Stromal cell of bone marrow (primary cell): ENCODE measurements at places on chromosomes 6 and 20.
A peak's percentile ranks its signal among the peaks of the same experiment; 100 is the strongest.

DNA sequence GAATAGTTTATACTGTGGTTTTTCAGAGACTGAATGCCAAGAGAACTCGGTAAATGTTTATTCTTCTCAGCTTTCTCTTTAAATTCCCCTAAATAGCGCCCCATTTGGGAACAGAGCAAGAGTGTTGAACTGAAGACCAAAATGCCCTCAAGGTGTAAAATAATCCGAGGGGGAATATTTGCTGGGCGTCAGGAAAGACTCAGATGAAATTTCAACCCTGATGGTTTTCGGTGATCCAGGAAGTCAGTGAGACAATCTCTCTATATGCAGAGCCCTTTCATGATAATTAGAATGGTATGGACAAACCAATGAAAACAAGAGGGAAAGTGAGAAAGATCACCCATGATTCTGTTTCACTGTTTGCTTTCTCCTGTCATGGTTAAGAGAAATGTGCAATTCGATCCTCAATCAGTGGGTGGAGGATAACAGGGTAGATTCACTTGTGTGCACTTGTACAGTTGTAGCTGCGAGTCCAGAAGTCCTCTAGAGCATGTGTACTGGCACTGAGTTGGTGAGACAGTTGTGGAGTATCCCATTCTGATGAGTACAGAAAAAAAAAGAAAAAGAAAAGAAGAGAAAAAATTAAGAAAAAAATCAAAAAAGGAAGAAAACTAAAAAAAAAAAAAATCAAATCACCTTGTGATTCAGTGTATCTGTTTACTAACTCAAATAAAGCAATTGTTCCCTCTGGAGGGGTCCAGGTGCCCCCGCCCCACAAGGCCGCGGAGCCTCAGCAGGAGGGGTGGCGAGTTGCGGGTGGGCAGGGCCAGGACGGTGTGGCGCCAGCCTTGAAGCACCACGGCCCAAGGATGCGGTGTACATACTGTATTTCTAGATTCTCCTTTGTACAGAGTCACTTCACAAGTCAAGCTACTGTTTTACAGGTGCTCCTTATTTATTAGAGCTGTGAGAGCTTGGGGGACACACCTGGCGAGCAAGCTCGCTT, 164.9 kb downstream of the SCML4 start:
- DNase-seq, result no peak

GRCh38 chr6:18527836-18528743, 140.9 kb downstream of the RNF144B start:
- DNase-seq, result no peak

GRCh38 chr6:36038120-36038876, 10.7 kb downstream of the MAPK14 start:
- no peak for DNase-seq

GRCh38 chr6:109239160-109239559, 143.1 kb downstream of the CD164 start:
- DNase-seq, result peak; percentile 48

DNA sequence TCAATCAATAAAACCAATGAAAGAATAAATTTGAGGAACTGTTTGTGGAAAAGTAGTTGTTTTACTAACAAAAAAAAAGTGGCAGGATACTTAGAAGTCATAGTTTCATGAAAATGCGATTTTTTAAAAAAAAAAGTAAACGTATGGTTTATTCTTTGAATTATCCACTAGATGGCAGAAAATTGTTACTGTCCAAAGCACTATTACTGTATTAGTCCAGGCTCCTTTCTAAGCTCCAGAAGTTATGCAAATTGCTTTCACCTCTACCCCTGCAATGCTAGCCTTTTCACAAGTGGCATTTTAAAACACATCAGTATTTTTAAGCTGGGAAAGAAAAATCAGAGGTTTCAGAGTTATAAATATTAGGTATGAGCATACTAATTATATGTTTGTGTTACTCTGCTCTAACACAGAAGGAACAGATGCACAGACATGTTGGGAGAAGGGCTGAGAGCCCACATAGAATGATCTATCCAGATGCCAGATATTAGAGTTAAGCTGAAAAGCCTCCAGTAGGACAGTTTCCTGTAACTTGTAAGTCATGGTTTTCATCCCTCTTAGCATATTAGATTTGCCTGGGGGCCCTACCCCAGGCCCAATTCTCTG, 63.9 kb downstream of the FHL5 start:
- peak; percentile 4 for DNase-seq

DNA sequence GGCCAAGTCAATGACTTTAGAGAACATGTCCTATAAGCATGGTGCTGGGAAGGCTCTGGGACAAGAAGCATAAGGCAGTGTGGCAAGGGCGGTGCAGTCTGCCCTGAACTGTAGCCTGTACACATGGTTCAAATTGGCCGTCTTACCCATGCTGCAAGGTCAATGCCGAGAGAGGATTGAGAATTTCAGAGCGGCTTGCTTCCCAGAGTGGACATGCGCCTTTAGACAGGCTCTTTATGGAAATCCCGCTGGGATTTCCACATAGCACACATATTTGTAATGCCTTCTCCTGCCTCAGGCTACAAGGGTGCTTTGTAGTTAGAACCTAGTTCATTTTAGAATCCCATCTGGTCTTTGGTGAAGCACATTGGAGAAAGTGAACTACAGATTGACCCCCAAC, 36.1 kb upstream of the CEP162 start:
- no peak for DNase-seq

GRCh38 chr20:5080384-5080877, 39.3 kb downstream of the PCNA start:
- DNase-seq, result peak; percentile 74

DNA sequence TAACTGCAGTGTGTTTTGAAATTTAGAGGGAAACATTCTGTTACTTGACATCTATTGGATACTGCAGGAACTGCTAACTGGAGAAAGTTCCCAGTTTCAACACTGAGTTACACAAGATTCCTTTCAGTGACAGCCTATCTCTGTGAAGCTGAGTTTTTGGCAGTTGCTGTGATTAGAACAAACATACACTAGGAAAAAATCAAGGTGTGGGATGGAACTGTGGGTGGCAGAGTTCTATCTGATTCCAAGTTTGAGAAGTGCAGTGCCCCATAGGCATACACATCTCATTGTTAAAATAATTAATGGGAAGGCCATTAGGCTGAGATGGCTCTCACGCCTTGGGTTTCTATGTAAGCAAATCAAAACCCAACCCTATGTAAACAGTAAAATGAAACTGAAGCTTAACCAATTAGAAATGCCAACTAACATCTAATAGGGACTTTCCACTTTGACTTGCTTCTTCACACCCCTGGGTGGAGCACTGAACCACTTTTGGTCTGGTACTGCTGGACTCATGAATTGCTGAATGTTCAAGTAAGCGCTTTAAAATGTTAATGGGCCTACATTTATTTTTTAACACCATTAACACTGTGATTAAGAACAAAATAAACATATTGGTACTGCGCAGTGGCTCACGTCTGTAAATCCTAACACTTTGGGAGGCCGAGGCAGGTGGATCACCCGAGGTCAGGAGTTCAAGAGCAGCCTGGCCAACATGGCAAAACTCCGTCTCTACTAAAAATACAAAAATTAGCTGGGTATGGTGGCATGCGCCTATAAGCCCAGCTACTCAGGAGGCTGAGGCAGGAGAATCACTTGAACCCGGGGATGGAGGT, 55.2 kb upstream of the TBC1D7 start:
- DNase-seq, result peak; percentile 36

DNA sequence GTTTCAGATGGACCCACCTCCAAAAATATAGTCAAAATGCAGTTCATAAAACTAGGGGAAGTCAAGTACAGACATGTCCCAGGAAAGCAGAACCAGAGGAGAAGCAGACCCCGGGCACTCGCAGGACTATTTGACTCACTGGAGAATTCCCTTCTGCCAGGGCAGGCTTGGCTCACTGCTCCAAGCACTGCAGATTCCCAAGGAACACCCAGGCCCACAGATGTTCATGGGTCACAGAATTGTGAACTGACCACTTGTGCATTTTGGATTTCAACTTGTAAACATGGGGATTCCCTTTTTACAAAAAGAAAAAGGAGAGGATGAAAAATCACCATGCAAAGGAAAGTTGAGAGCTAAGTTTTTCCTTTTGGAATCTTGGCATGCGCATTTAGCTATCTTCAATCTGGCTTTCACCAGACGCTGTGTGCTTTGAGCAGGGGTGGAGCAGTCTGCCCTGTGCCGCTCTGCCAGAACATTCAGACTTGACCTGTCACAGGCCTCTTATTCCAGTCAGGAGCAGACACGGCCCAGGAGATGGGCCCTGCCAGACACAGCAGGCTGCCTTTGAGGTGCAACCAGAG, 237.5 kb upstream of the TAB2 start:
- DNase-seq, result peak; percentile 33

GRCh38 chr6:125197795-125198269, 44.3 kb downstream of the TPD52L1 start:
- peak; percentile 93 for DNase-seq

- no peak for DNase-seq
These were observed 378.5 kb upstream of the TSHZ2 start for GRCh38 chr20:52593654-52594053.

GRCh38 chr6:24621626-24622289, 24.2 kb downstream of the KIAA0319 start:
- no peak for DNase-seq

DNA sequence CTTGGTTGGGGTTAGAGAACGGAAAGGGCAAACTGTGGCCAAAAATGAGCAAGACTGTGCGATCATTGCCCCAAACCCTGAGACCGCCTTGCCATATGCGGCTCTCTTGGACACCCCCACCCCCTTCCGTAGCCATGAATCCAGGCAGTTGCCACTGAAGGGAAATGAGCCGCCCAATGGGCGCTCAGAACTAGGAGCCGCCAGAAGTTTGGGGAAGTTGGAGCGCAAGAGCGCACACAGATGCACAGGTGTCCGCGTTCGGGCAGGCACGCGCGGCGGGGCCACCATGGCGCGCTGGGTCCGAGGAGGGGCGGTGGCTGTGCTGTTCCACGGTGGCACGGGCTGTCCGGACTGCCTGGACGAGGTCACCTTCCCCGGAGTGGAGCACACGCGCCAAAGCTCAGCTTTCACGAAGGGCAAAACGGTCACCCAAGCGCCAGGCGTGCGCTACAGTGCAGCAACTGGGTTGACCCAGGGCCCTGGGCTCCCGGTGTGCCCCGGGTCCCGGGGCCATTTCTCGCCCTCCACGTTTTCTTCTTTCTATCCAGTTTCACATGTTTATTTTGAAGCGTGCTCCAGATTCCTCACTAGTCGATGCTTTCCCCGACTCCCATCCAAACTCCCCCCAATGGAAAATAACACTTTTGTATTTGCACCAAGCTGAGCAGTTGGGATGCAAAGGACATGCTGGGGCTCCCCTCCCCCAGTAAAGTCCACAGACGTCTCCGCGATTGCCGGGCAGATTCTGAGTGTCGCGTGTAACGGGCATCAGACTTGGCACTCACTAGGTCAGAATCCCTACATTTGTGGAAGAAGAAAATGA, 906 bp upstream of the PDE10A start:
- no peak for DNase-seq

- DNase-seq, result no peak
These were observed 53.2 kb upstream of the PLEKHG1 start for GRCh38 chr6:150546457-150546856.

- no peak for DNase-seq
These were observed 223.6 kb upstream of the PREP start for GRCh38 chr6:105626295-105627158.

- no peak for DNase-seq
These were observed 70.0 kb downstream of the PTPN1 start for GRCh38 chr20:50580016-50580747.

GRCh38 chr20:35283441-35284266, 918 bp downstream of the EIF6 start:
- DNase-seq, result no peak

GRCh38 chr20:45407783-45408645, at the start of gene DBNDD2:
TSS of gene DBNDD2 (plus strand) at chr20:45408289. CDS start at chr20:45408468, 179 bp downstream.
- no peak for DNase-seq

GRCh38 chr6:44942201-44942600, 385.9 kb upstream of the RUNX2 start:
- DNase-seq, result no peak

GRCh38 chr6:169793408-169793807, 42.0 kb downstream of the ERMARD start:
- no peak for DNase-seq

DNA sequence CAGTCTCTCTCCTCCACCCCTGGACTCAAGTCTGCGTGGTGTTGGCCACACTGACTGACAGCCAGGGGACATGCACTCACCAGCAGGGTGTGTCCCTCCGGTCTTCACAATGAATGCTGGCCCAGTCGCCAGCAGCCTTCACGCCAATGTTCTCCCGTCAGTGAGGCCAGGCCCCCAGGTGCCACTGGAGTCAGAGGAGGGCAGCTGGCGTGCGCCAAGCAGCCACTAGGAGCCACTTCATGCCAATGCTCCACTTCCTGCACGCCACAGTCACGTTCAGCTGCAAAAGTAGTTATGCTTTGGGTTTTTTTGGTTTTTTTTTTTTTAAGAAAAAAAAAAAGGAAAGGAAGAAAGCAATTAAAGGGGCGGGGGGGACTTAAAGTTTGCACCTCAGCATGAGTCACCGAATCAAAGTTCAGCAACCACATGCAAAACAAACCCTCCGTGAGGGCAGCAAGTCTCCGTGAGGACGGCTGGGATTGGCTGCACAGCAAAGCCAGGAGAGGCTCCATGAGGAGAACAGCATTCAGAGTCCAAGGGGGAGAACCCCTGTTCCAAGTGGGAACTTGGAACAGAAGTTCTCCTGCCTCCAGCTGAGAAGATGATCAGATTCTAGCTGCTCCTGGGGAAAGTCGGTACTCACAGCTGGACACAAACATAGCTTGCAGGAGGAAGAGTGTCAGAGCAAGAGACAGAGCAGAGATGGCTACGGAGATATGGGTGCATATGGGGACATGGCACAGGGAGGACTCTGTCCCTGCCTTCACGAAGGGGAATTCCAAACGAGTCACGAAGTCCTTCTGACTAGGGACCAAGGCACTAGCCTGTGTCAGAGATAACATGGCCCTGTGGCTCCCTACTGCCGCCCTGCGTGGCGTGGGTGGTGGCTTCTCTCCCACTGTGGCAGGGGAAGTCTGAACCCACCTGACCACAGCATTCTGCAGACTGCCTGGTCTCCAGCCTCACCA, at the start of gene ZC3H12D:
Gene ZC3H12D, minus strand, starts transcription at position 282 of the 968 bp plus-strand sequence. CDS start 10,471 bp downstream, outside the sequence.
- DNase-seq, result peak; percentile 19

DNA sequence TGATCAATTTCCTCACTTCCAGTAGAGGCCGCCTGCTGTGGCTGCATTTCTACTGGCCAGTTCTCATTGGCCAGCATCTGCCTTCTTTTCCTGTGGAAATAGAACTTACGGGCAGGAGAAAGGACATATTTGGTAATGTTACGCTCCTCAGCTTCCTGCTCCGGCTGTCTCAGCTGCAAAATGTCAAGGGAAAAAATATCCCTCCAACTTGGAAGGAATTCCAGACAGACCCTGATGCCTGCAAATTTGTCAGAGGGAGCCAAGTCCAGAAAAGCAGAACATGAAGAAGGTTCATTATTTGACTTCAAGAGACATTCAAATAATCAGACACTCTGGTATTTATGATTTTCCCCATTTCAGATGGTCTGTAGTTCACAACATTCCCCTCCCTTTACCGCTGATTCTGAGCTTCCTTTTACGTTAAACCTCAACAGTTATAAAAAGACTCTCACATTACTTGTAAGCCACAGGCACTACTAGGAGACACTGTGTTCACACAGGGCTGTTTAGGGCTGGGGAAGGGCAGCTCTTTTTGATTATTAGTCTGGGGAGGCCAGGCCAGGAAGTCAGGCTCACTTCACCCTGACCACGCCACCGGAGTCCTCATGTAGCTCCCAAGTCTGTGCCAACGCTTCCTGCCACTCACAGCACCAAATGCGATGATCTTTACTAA, 179.6 kb upstream of the CCN2 start:
- DNase-seq, result peak; percentile 64
